ENCODE measurements at places on chromosomes 3 and 15.

DNA sequence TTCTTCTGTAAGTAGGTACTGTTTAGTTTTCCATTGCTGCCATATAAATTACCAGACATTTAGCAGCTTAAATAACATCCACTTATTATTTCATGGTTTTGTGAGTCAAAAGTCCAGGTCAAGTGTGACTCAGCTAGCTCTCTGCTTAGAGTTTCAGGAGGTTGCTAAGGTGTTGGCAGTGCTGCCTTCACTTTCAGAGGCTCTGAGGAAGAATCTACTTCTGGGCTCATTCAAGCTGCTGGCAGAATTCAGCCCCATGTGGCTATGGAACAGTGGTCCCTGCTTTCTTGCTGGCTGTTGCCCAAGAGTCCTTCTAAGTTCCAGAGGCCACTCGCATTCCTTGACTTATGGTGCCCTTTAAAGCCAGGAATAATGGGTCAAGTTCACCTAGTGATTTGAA, 4.5 kb downstream of the CFAP44 start:
- DNase-seq: no peak

DNA sequence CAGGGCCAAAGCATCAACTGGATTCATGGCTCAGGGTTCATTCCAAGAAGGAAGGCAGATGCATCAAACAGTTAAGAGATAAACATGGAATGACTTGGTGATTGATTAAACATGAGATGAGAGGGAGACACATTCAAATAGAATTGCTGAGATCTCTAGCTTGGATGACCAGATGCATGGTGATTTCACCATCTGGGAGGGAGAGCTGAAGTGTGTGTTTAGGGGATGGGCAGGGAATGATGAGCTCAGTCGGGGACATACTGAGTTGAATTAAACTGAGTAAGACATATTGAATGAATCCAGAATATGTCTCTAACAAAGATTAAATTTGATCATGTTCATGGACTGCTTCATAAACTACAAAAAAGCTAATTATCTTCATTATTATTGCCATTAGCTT, 35.5 kb downstream of the CADPS start:
- DNase-seq: no peak

- no peak for DNase-seq
These were observed 77.7 kb upstream of the NUDT16 start for GRCh38 chr3:131303848-131304247.

- DNase-seq: no peak
These were observed 352.1 kb upstream of the ALCAM start for GRCh38 chr3:105014631-105015030.

GRCh38 chr3:64651303-64651702, 36.5 kb downstream of the ADAMTS9 start:
- DNase-seq: no peak

DNA sequence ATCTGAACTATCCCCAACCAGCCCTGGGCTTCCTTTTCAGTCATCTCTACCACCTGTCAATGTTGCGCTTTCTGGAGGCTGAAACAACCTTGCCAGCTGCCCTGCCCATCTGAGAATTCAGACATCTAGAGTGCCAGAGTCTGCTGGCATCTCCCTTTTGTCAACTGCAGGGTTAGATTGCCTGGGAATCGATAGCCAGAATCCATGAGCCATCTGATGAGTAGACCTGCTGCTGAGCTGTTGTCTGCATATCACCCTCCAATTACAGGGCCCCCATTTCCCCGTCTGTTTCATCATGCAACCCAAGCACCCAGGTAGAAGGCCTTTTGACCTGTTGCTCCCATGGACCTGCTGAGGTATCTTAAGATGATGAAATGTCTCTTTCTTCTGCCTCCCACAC, 280.1 kb downstream of the EPHB1 start:
- no peak for DNase-seq

DNA sequence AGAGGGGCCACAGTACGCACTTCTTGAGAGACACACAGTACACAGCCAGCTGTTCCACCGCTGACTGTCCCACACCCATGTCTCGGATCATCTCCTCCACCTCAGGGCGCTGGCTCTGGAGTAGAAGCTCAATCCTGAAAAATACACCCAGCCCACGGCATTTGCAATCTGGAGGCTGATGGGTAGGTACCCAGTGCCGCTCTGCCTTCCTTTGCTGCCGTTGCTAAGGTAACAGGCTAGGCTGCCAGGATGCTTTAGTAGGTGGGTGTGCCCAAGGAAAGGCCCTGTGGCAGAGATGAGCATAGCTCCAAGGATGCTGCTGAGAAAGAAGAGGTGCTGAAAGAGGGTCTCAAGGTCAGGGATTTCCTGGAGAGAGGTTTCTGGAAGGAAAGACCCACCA, 14.6 kb downstream of the TRAIP start:
- DNase-seq: no peak

All from GM18507 (cell line).